ENCODE measurements at places on chromosomes 6 and 20.

DNA sequence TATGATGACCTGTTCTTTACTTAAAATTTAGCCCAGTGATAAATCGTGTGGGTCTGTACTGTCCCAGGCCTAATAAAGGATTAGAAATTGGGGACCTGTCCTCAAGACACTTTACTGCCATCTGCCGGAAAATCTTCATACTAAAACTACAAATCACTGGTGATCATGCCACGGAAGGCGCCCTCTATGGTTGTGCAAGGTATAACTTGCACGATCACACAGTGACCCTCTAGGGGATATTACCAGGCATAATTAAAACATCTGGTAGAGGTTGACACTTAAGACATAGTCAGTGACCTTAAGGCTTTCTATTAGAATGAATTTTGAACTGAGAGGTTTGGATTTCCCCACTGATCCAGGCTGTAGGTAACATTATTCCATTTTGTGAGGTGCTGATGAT lies 172.6 kb downstream of the BMP2 start:
- peak; percentile 13 for DNase-seq

DNA sequence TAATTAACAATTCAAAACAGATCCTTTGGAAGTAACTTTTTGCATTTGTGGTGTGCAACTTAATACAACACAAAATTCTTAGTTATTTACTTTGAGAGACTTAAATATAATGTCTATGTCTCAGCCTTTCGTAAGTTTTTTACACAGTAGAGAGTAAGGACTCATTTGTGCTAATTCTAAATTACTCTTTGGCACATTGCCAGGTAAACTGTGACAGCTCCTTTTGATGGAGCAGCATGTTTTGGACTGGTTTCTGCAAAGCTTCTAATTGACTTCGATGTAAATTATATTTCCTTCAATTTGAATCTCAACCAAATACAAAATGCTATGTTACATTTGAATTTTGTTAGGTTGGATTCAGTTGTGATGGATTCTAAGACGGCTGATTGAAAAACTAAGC lies 450.7 kb upstream of the OPRM1 start:
- DNase-seq: no peak

DNA sequence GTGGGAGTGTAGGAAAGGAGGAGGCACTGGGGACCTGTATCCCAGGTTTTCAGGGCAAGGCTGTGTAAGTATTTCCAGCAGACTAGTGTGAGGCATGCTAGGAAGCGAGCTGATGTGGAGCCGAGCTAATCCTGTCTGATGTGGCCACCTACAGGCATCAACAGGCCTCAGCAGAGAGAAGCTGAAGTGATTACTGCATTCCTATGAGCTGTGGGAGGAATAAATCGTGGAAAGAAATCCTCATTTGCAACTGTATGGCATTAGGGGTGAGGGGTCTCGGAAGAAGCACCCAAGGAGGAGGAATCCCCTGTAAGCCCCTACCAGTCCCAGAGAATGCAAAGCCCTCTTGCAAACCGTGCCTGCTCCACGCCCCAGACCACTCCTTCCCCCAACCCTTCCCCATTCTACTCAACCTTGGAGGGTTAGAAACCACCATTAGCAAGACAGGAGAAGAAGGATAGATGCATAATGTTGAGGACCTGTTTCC lies 41.6 kb downstream of the C6orf15 start:
- DNase-seq: peak; percentile 70

GRCh38 chr6:157139054-157139708 lies 184.1 kb downstream of the TMEM242 start:
- no peak for DNase-seq

- DNase-seq: no peak
Observed at GRCh38 chr6:17959302-17959701, 28.1 kb downstream of the KIF13A start.

DNA sequence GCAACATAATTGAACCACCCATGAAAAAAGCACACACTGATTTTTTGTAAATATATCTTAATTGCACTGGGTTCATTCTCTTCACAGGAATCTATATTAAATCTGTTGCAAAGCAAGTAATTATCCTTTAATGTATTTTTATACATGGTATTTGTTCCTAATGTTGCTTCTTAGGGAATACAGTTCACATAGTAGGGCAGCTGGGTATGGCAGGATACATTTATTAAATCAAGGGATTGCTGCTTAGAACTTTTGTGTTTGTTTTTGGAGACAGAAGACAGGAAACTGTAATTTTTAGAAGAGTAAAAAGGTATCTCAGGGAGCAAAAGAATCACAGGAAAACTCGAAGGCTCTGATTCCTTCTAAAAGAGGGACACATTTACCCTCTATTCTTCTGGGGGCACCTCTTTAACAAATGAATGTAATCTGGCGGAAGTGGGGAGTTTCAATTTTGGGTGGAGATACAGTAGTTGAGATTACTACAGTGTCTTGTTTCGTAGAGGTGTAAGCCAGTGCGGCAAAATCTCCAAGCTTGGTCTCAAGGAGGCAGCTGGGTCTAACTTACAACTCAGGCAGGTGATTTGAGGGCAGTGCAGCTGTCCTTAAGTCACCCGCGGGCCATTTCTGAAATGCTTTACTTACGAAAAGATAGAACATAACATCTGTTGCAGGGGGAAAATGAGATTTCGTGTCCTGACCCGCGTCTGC lies 812 bp upstream of the SMIM13 start:
- DNase-seq: no peak

GRCh38 chr20:37822141-37822601 lies 80.8 kb upstream of the VSTM2L start:
- DNase-seq: peak; percentile 59

- DNase-seq: no peak
Observed at GRCh38 chr20:2210646-2211552, 84.9 kb upstream of the TGM3 start.

DNA sequence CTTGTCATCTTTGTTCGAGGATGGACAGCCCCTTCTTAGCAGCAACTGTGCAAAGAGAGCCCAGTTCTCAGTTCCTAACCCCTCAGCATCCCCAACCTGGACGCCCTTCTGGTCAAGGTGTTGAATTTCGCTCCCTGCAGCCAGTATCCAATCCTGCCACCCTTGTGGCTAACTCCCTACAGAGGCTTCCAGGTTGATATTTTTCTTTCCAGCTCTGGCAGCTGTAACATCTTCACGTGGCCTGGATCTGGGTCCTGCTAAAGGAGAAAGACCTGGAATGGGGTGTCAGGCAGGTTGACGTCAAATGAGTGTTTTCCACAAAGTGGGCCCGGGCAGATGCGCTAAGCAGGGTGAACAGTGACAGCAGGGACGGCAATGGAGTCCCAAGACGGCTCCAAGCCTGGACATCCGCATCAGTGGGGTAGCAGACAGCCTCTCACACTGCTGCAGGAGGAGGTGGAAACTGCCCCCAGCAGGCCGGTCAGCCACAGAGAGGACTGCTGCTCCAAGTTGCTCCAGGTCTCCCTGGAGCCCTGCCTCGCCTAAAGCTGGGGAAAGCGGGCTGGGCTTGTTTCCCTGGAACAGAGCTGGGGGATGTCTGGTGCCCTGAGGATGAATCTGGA lies 1.0 kb upstream of the YTHDF1 start:
- no peak for DNase-seq

- DNase-seq: no peak
Observed at GRCh38 chr20:17664025-17664633, 17.9 kb downstream of the RRBP1 start.

DNA sequence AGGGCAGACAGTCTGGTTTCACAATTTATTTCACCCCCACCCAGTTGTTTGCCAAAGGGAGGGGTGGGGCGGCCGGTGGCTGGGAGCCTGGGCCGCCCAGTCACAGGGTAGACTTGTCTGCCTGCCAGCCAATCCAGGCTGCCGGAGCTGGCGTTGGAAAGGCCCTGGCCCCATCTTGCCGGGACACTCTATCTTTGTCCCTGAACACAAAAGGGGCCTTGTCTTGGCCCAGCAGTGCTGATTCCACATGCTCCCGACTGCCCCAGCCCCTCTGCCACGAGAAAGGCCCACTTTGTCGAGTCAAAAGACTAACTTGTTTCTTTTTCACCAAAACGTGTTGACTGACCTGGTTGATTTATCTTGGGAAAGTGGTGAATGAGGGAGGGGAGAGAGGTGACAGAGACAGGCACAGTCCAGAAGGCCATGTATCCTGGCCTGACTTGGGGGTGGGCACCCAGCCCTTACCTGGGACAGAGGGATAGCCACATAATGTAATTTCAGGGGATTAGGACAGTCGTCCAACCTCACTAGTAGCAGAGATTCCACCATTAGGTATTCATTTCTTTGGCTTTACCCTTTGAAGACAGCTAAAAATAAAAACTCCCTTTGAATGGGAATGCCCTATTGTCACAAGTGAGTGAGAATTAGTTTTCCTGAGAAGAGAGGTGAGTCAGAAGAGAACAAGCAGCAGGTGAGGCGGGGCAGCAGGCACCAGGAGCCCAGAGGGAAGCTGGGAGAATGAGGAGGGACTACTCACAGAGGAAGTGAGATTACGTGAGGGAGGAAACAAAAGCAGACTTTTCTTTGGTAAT lies 67.0 kb upstream of the SIRPA start:
- peak; percentile 39 for DNase-seq

DNA sequence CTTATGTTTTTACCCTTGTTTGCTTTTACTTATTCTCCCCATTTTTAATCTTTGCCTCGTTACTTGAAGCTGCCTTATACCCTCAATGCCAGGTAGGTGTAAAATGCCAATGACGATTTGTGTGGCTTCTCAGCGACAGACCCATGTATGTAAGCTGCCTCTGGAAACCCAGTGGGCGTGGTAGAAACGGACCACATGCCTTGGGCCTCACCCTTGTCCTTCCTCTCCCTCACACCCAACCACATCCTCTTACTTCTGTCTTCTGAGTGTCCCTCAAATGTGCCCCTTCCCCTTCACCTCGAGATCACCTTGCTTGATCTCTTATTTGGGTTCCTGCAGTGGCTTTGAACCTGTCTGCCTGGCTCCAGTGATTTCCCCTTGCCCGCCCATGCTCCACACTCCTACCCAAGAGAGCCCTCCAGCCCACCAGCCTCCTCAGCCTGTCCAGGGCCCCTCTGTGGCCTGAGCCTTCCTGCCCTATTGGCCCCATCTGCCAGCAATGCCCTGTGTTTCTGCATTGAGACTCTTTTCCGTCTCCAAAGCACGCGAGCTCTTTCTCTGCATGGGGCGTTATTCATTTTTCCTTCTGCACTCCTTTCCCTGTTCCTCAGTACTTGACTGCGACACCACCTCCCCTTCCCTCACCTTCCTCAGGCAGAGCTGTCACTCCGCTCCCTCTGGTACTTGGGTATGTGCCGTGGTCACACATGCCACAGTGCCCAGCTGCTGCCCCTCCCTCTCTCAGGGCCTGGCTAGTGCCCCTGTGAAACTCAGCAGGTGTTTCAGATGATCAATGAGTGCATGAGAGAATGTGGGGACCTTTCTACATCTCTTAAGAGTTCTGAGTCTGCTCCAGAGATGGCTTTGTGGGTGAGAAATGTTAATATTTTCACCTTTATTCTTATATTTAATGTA lies 115.4 kb downstream of the SLX4IP start:
- DNase-seq: no peak

DNA sequence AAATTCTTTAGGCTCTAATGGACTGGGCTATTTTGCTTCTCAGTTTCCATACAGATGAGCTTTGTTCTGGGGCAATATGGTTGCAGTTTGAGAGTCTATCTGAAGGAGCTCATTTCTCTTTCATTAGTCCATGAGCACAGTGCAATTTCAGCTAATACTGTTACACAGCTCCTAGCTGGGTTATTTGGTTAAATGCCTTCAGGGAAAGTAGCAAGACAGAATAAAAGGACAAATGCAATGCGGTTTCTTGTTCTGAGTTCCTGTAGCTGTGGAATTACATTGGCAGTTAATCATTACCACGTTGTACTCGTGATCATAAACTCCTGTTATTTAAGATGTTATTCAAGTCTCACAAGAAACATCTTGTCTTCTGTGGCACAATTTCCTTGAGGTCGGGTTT lies 127.7 kb downstream of the BFSP1 start:
- DNase-seq: no peak

- DNase-seq: no peak
Observed at GRCh38 chr6:96467814-96468213, 53.8 kb upstream of the UFL1 start.

DNA sequence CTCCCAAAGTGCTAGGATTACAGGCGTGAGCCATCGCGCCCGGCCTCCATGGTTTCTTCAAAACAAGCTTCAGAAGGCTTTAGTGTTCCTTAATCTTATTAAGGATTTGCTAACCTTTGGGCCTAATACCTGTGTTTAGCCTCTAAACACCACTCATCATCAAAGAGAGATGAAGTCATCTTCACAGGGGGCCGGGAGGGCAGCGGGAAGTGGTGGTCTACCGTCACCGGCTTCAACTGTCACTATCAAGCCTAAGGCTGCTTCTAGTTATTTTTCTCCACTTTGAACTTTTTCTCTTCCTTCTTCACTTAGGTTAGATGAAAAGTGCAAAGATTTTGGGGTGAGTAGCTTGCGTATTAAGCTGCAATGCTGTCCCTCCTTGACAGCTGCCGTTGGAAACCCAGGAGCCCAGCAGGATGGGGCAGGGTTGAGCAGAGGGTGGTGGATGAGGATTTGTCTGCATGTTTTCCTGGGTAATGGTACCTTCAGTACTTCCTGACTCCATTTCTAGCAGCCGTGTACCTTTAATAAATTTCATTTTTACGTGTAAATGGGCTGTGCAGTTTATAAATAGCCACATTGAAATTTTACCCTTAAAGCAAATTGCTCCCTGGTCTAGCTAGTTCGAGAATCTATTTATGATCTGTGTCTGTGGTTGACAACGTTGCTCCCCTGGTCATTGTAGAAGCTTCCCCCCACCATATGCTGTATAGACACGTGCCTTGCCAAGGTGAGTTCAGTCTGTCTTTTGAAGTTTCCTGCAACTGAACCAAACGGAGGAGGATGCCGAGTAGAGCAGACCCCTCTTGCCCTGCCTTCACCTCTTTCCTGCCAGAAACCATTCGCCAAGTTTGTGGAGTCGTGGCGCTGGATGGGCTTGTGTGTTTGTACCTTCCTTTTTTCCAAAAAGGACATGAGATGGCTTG lies 64.8 kb downstream of the SYNJ2 start:
- no peak for DNase-seq
